ENCODE measurements at places on chromosomes 2 and 18.

DNA sequence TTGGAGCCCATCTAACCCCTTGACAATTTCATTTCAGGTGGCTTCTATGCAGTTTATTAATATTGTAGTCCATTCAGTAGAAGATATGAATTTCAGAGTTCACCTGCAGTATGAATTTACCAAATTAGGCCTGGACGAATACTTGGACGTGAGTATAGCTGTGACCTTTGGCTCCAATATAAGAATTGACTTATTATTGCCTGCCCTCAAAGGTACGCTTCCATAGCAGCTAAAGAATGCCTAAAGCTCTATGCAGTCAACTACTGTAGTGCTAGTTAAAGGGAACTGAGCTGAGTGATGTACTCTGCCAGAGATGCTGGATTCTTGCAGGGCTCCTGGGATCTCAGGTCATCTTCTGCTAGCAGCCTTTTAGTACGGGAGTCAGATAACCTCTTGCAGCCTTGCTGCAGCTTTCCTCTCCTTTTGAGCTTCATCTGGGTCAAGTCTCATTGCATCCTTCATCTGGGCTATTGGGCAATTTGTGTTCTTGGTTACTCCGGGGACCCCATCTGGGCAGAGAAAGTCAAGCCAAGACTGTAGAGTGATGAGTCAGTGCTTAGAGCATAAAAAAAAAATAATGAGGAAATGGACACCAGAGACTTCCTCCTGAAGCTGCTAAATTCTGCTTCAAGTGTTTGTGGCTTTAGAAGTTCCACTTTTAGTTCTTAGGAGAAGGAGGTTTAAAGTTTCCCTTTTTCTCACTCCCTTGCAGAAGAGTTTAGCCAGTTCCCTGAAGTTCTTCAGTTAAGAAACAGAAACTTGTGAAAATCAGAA is 105.6 kb downstream of the PRPF40A start:
- DNase-seq, result peak; percentile 63

DNA sequence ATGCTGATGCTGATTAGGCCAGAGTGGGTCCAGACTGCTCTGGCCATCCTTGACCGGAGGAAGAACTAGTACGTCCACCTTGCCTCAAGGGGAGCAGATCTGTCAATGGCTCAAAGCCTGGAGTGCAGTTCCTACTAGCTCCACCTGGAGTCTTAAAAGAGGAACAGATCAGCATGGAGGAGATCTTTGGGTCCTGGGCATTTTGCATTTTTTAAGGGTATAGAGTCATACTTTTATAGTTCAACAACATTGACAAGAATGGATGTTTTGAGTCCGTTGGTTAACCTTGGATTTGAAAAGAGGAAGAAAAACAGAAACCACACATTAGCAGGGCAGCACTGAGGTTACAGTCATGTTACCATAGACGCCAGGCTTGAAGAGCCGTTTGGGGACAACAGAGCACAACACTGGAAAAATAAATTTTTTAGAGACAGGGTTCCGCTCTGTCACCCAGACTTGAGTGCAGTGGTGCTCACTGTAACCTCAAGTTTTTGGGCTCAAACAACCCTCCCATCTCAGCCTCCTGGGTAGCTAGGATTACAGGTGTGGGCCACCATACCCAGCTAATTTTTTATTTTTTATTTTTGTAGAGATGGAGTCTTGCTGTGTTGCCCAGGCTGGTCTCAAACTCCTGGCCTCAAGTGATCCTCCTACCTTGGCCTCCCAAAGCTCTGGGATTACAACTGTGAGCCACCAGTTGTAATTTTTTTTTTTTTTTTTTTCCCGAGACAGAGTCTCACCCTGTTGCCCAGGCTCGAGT is 78.5 kb downstream of the PRKCE start:
- peak; percentile 53 for DNase-seq

DNA sequence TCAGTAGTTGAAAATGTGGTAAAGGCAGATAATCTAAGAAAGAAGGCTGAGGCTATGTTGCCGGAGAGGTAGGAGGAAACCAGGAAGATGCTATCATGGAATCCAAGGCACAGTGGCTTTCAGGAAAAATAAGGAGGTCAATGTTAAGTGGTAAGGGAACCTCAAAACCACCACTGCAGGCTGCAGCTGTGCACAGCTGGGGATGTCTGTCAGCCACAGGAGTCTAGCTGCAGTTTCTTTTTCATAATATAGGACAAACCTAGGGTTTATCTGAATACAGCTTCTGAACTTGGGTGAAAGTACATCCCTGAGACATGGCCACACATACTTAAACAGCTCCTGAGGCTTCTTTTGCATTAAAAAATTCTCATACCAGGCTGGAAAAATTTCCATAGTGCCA is 93.9 kb downstream of the SLC5A7 start:
- DNase-seq, result no peak

DNA sequence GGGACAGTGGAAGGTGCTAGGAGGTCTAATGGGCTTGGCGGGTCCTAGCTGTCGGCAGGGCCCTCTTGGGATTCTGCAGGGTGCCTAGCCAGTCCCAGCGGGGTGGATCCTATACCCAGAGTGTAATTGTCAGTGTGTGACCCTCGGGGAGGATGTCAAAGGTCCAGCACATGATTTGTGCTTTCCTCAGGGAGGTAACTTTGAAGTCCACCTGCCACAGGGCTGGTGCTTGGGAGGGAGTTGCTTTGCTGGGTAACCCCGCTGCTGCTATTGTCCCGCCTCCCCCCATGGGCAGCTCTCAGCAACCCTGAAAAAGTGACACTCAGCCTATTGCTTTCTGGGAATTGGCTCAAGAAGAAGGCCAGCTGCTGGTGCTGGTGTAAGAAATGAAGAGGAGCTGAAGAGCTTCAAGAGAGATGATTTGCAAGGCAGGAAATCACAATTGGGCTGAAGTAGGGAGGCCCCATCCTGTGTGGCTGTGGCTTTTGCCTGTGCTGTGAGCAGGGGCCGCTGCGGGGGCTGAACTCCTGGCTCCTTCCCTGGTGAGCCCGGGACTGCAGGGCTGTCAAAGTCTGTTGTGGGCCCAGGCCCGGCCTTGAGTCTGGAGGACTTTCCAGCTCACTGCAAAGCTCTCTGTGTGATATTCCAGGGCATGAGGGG is 36.4 kb downstream of the EMILIN2 start:
- DNase-seq, result no peak

- DNase-seq, result peak; percentile 9
These were observed 1.3 kb upstream of the ACKR3 start for GRCh38 chr2:236568068-236568921.

DNA sequence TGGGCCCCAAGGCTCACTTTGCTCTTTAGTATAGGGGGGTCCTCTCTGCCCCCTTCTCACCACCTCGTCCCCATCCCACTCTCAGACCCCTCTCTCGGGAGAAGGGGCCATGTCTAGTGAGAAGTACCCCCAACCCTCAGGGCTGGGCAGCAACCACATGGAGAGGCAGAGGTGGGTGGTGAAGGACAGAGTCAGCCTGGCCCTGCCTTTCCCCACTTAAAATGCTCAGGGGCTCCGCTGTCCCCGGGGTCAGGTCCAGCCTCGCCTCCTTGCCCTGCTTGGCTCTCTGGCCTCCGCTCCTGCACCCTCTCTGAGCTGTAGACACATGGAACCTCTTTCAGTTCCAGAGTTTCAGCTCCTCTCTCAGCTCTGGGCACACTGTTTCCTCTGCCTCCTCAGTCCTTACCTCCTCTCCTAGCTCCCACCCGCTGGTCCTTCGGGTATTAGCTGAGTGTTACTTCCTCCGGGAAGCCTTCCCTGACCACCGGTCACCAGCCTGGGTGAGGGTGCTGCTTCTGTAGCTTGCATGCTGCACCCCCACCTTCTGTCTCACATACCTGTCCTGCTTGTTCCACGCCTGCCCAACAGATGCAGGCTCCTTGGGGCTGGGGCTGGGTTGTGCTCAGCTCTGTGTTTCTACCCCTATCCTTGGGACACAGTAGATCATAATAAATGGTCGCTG is 79.5 kb upstream of the OTOF start:
- no peak for DNase-seq

- DNase-seq, result no peak
These were observed 14.5 kb upstream of the SIX3 start for GRCh38 chr2:44926957-44927356.

Data from ELR (cell line).